Fibroblast of lung (primary cell): ENCODE measurements at places on chromosomes 5 and 9. TPM values are rescaled to one million over a fixed set of nuclear protein-coding genes. Genes with fewer than 3 reads are reported as not detected.

Gene BAAT
- total RNA-seq: not detected in 2 replicates

DNA sequence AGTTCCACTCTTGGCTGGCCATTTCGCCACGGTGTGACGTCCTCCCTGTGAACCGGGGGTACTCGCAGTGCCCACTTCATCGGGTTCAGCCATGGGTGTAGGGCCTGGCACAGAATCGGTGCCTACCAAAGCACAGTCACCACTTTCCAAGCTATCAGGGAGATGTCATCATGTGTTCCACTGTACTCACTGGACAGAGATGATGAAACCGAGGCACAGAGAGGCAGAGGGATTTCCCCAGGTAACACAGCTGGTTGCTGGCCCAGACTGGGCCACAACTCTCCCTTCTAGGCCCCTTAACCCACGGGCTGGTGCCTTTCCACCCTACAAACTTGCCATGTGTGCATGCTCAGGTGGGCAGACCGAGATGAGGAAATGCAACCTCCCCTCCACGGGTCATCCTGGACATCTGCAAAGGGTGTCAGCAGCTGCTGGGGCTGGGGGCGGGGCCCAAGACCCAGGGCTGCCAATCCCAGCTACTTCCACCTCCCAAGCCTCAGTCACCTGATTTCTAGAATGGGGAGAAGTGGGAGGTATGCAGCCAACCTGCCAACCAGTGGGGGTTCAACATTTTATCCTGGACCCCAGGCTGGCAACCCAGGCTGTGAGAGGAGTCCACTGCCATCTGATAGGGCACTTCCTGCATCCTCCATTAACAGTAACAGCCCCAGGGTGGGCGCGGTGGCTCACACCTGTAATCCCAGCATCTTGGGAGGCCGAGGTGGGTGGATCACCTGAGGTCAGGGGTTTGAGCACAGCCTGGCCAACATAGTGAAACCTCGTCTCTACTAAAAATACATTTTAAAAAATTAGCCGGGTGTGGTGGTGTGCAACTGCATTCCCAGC lies 893 bp upstream of the SH2D3C start:
- no peak overlapping the region for H3K4me3 ChIP-seq
- DNase-seq: peak; percentile 49
- peaks cover under 1% of the 10 kb centered on the region for H3K27me3 ChIP-seq
- no peaks in the 10 kb centered on the region for H3K36me3 ChIP-seq

DNA sequence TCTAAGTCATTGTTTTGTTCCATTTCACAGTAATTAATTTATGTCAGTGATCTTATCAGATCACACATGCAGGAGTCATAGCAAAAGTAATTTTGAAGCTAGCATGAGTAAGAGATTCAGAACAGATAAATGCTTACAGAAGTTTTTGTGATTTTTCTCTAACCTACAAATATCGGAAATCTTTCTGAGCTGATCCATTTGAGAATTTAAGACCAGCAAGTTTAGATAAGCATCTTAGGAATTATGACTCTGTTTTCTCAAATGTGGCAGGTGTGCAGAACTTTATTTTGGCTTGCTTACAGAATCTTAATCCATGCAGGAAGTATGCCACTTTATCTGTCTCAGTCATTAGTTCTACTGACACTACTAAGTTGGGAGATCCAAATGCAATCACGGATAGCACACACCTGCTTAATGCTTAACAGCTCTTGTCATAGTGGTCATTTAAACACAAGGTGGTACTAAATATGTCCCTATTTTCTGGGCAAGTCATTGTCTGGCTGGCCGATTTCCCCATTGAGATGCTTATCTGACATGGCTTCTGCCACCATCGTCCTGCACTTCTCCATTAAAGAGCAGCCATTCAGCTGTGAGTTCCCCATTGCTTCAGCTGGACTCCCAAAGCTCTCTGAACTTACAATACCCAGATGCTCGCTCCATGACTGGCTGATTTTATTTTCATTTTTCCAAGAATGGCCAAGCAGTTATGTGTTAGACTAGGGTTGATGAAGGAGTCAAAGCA lies 305.4 kb upstream of the NUDT12 start:
- H3K27ac ChIP-seq: no peak overlapping the region
- H3K27me3 ChIP-seq: no peaks in the 10 kb centered on the region
- H3K36me3 ChIP-seq: no peaks in the 10 kb centered on the region
- no peaks in the 10 kb centered on the region for H3K4me1 ChIP-seq
- peak; percentile 84 for DNase-seq

Gene PCDHB5
- 1.8 and 2.8 TPM in 2 replicates for total RNA-seq

Gene N4BP3
- 0.26 and 0.83 TPM in 2 replicates for total RNA-seq

Gene NRARP
- total RNA-seq: under 0.01 TPM in 1 of 2 replicates, not detected in the other

Gene PPP1R2B
- total RNA-seq: 0.17 and 0.26 TPM in 2 replicates

GRCh38 chr5:5887833-5888232 lies 465.4 kb downstream of the ICE1 start:
- H3K36me3 ChIP-seq: no peaks in the 10 kb centered on the region
- H3K4me3 ChIP-seq: no peak overlapping the region
- no peak overlapping the region for H3K27ac ChIP-seq
- no peaks in the 10 kb centered on the region for H3K4me1 ChIP-seq
- no peaks in the 10 kb centered on the region for H3K27me3 ChIP-seq
- no peak for DNase-seq

DNA sequence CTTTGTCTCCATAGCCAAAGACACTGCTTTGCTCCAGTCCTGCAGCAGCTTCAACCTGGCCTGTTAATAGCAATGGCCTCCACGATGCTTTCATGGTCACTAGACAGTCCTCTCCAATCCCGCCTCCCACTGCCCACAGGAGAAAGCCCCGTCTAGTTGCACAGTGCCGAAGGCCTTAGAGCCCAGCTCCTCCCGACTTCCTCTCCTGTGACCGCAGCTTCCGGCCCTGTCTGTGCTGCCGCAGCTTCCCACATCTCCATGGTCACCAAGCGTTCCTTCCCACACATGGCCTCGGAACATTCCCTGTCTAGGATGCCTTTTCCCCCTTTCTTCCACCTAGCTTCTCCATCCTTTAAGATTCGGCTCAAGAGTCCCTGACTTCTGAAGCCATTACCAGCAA lies 23.4 kb downstream of the PCA3 start:
- no peaks in the 10 kb centered on the region for H3K4me1 ChIP-seq
- DNase-seq: no peak
- H3K4me3 ChIP-seq: no peak overlapping the region
- no peaks in the 10 kb centered on the region for H3K36me3 ChIP-seq
- no peak overlapping the region for H3K27ac ChIP-seq

- no peaks in the 10 kb centered on the region for H3K27me3 ChIP-seq
- peak; percentile 21 for DNase-seq
Measured at GRCh38 chr9:14813336-14814248, 91.1 kb upstream of the CER1 start.

- H3K36me3 ChIP-seq: no peaks in the 10 kb centered on the region
- H3K4me1 ChIP-seq: no peaks in the 10 kb centered on the region
- H3K27me3 ChIP-seq: no peaks in the 10 kb centered on the region
- DNase-seq: no peak
- no peak overlapping the region for H3K27ac ChIP-seq
Measured at GRCh38 chr5:56734091-56734694, 81.2 kb upstream of the MAP3K1 start.

DNA sequence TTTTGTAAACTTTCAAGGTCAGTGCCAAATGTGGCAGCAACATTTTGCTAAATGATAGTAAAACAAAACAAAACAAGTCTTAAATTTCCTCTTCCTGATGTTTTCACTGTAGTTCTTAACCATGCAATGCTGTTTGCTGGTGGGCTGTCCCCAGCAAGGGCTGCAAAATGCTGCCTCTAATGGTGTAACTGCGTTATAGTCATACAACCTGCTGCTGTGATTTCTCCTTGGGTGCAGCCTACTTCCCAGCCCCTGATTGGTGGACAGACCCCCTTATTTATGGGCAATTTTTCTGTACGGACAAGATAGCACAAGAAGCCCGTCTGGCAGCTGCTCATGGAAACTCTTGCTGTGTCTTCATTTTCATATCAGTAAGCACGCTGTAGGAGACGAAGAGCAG lies 26.6 kb upstream of the PIP5K1B start:
- no peak for DNase-seq
- H3K36me3 ChIP-seq: no peaks in the 10 kb centered on the region
- H3K4me1 ChIP-seq: no peaks in the 10 kb centered on the region
- H3K4me3 ChIP-seq: no peak overlapping the region
- H3K27me3 ChIP-seq: no peaks in the 10 kb centered on the region
